ENCODE measurements at places on chromosomes 5 and 9.

DNA sequence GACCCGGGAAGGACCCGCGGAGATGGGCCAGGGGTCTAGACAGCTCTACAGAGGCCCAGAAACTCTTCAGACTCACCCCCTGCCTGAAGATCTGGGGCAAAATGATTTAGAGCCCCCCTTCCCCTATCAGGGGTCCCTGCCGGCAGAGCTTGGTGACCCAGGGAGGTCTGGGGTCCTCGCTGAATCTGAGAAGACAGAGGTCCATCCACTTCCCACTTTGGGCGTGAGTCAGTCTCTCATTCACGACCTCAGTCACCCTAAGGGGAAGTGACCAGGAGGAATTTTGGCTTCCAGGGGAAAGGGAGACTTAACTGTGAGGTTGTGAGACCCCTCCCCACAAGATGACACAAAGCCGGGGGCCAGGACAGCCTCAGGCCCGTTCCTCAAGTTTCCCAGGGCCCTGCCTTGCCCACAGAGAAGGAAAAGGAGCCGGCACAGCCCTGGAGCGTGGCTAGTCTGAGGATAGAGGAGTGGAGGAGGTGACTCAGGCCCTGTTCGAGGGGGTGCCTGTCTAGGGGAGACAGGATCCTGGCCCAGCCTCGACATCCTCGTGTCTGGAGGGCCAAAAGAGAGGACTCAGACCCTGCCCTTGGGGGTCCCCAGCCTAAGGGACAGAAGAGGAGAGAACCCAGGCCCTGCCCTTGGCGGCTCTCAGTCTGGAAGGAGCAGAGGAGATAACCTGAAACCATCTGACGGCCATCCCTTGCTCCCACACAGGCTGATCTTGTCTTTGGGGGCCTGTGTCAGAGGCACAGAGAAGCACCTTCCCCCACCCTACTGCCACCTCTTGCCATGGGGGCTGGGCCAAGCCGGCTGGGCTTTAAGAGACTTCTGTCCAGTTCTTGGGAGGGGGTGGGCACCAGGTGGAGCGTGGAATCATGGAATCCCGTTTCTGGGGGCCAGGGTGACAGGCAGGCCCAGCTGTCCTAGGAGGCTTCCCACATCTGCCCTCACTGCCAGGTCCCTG lies 889 bp downstream of the PDLIM4 start:
- no peak for DNase-seq

GRCh38 chr5:178113141-178113787 lies at the start of gene N4BP3:
N4BP3 (plus strand) TSS chr5:178113532; CDS start chr5:178119584, 6,052 bp downstream.
- peak; percentile 87 for DNase-seq

GRCh38 chr5:125233944-125234343 lies 487.5 kb upstream of the ZNF608 start:
- DNase-seq = no peak

- no peak for DNase-seq
These were observed 7.7 kb downstream of the PHF19 start for GRCh38 chr9:120869360-120869687.

DNA sequence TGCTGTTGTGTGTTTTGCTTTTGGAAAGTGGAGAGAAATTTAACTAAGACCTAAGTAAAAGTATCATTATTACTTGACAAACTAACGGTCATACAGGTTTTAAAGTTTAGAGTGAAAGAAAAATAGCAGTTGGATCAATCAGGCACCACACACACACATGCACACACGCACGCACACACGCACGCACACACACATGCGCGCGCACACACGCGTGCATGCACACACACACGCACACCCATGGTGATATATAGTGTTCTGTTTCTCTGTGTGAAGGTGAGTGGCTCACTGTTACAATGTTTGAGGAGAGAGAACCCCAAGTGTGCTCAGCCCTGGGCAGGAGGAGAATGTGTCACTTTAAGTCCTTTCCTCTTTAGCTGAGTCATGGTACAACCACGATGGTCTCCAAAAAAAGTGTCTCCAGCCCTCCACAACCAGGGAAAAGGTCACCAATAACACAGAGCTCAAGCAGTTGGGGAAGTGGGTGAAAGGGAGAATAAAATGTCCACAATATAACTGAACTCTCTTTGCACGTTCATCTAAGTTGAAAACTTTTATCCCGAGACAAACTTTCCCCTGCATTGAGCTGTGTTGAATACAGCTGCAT lies 3.2 kb downstream of the ZNF366 start:
- no peak for DNase-seq

DNA sequence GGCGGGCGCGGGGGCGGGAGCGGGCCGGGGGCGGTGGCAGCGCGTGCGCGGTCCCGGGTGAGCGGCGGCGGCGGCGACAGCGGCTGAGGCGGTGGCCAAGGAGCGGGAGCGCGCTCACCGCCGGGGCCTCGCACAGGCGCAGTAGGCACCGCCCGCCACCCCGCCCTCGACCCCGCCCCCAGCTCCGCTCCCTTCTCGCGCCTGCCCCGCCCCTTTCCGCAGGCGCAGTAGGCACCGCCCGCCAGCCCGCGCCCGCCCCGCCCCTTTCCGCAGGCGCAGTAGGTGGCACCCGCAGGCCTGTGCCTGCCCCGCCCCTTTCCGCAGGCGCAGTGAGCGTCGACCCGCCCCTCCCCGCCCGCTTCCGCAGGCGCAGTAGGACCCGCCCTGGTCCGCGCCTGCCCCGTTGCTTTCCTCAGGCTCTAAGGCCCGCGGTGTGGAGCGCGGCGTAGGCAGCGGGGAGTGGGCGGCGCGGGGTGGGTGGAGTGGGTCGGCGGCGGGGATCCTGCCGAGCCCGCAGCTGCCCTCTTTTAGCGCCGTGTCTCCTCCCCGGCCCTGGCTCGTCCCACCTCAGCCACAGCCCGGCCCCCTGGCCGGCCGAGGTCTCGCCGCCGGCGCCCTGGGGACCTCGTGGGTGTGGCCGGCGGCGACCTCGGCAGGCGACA lies at the start of gene CAMSAP1:
CAMSAP1 (minus strand) TSS at position 116 of the 662 bp plus-strand sequence. CDS start 387 bp downstream, outside the sequence.
- peak; percentile 97 for DNase-seq

DNA sequence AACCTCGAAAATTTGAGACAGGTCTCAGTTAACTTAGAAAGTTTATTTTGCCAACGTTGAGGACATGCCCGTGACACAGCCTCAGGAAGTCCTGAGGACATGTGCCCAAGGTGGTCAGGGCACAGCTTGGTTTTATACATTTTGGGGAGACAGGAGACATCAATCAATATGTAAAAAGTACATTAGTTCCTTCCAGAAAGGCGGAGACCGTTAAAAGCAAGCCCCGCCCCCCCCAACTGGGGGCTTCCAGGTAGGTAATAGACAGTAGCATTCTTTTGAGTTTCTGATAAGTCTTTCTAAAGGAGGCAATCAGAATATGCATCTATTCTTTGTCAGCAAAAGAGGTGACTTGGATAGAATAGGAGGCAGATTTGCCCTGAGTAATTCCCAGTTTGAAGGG lies 599 bp upstream of the MOCS2 start:
- no peak for DNase-seq

- no peak for DNase-seq
These were observed 231.1 kb upstream of the TBCA start for GRCh38 chr5:78007233-78007632.
